Stimulated activated CD4-positive, alpha-beta T cell treated with anti-CD3 and anti-CD28 coated beads, Interleukin-15, amount 100 ng/mL, for 1 hour (primary cell): ENCODE measurements at places on chromosomes 11 and 22.
A peak's percentile ranks its signal among the peaks of the same experiment; 100 is the strongest.

DNA sequence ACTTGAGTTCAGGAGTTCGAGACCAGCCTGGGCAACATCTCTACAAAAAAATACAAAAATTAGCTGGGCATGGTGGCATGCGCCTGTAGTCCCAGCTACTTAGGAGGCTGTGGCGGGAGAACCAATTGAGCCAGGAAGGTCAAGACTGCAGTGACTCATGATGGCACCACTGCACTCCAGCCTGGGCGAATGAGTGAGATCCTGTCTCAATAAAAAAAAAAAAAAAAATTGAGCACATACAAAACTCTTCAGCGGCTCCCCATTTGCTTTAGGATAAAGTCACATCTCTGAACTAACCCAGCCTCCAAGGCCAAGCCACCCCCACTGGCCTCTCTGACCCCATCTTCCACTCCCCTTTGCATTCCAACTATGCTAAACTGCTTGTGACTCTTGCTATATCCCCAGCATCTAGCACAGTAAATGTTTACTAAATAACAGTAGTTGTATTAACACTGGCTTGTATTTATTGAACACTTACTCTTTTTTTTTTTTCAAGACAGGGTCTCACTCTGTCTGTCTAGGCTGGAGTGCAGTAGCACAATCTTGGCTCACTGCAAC, 28.9 kb downstream of the CREB3L1 start:
- no peak for DNase-seq

DNA sequence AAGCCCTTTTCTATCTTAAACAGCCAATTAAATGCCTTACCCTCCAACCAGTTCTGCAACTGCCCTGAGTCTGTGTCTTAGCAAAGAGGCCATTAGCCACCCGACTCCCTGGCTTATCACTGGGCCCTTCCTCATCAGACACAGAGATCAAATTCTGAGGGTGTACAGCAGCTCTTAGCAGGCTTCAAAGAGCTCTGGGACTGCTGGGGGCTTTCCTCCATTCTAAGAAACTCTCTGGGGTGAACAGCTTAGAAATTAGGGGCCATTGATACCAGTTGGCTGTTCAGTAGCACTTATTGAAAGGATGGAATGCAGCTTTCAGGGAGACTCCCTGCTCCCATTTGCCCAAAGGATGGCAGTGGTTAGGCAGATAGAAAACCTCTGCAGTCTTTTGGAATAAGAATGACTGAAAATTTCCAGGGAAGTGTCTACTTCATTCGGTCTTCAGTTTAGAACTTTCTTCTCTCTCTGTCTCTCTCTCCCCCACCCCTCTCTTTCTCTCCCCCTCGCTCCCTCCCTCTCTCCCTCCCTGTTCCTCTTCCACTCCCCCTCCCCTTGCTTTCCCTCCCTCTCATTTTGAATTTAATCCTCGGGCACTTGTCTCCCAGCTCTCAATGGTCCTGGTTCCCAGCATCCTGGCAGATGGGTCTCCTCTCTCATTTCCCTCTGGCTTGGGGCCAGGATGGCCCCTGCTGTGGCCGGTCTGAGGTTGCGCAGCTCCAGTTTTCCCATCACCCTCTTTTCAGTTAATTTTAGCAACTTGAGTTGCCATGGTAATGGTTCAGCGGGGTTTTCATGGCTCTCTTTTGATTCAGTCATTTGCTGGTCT, 76.4 kb downstream of the COMMD9 start:
- DNase-seq, result no peak

DNA sequence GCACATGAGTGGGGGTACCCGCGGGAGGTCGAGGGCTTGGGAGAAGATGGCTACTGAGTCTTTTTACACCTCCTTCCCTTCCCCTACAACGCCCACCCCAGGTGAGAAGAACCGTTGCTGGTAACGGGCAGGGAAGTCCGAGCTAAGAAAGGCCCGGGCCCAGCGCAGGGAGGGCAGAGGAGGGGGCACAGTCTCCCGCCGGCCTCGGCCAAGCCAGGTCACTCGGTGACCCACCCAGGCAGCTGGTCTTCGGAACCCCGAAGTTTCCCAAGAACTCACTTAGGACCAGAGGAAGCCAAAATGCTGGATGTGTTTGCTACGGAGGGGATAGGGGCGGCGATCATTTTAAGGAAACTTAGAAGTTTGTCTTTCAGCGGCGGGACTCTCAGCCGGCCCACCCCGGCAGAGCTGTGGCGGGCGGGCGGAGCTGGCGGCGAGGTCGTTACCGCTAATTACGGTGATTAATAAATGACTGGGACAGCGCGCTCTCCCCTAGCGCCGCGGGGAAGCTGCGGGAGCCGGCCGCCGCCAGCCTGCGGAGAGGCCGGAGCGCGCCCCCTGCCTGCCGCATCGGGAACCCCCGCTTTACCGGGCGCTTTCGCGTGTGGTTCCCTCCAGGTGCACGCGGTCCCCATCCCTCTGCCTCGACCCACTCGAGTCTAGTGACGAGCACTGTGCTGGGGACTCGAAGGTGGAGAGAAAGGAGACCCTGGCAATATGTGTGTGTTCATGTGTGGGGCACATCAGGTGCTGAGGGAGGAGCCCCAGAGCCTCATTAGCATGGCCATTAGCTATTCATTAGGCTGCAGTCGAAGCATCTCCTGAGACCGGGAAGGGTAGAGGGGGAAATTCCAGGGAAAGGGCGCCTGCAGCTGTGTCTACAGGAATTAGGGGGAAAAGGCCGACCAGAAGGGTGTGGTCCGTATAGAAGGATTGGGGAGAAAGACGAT, 945 bp downstream of the ROBO3 start:
- DNase-seq, result peak; percentile 38

DNA sequence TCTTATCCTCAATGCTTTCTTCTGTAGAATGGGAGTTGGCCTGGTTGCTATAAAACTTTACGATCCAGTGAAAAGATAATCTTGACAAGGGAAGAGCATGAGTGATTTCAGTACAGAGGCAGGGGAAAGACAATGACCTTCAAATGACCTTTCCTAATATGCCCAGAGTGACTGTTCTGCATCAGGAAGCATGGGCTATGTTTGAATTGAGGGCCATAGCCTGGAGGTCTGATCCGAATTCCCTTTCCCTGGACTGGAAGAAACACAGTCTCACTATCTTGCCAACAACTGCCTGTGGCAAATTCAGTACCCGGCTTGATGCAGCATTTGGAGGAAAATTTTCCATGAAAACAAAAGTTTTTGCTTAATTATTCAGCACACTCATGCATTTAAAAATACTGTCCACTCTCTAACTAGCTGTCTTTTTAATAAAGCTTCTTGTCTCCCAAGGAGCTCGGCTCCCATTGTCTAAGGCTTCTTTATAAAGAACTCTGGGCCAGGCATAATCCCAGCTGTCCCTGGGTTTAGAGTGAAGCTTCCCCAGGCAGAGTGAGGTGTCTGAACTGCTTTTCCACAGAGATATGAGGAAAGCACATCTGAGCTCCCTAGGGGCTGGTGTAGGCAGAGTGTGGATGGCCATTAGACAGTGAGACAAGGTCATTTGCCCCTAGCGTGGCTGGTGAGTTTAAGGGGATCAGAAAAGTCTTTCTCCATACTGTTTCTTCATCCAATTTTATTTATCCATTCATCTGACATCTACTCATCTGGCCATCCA, 132.7 kb upstream of the CADM1 start:
- no peak for DNase-seq

- no peak for DNase-seq
Observed at GRCh38 chr11:123303924-123304323, 108.9 kb upstream of the CLMP start.

- no peak for DNase-seq
Observed at GRCh38 chr11:100689141-100689540, 2.1 kb downstream of the ARHGAP42 start.

GRCh38 chr11:61162092-61162941, 1.1 kb upstream of the VPS37C start:
- no peak for DNase-seq

GRCh38 chr11:69493931-69494821, 12.7 kb downstream of the LINC01488 start:
- DNase-seq, result no peak

GRCh38 chr11:3159296-3160190, 5.6 kb downstream of the OSBPL5 start:
- DNase-seq, result no peak

DNA sequence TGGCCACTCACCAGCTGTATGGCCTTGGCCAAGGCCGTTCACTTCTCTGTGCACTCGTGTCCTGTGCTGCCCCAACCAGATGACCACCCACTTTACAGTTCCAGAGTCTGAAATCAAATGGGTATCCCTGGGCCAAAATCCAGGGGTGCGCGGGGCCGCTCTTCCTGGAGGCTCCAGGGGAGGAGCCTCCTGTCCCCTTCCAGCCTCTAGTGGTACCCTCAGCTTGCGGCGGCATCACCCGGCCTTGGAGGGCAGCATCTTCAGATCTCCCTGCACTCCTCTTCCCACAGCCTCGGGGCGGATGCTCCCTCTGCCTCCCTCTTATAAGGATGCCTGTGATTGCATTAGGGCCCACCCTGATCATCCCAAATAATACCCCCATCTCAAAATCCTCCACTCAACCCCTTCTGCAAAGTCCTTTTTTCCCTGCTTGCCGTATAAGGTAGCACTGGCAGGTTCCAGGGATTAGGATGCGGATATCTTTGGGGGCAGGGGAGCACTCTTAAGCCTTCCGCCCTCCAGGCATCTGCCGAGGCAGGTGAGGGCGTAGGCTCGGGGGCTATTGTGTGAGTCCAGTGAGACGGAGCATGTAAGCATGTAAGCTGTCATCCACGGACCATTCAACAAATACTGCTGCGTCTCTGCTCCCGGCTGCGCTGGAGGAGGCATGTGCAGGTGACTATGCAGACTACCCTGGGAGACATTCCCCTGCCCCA, 24.4 kb upstream of the SHISAL1 start:
- no peak for DNase-seq

- peak; percentile 61 for DNase-seq
Observed at GRCh38 chr22:17785185-17786184, 11.2 kb upstream of the BID start.

- DNase-seq, result no peak
Observed at GRCh38 chr11:70755410-70756158, 357.3 kb downstream of the CTTN start.

DNA sequence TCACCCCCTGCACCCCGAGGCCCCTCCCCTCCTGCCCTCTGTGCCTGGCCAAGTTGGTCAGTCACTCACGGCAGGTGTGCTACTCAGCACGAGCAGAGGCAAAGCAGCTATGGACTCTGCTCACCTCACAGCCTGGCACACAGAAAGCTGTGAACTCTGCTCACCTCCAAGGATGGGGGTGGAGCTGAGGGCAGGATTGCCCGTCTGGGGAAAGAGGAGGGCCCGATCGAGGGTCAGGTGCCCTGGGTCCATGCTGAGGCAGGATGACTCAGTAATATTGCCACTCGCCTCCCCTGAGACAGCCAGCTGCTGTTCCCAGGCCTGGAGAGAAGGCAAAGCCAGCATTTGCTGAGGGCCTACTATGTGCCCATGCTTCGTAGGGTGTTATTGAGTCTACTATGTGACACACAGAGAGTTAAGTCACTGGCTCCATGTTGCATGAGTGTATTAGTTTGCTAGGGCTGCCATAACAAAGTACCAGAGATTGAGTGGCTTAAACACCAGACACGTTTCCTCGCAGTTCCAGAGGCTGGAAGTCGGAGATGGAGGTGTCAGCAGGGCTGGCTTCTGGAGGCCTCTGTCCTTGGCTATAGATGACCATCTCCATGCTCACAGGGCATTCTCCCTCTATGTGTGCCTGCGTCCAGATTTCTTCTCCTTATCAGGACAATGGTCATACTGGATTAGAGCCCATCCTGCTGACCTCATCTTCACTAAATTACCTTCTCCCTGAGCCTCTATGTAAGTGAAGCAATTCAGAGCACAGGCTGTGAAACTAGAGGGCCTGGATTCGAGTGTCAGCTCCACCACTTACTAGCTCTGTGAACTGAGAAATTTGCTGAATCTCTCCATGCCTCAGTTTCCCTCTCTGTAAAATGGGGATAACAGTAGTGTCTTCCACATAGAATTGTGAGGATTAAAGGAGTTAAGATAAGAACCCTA, 13.2 kb upstream of the TSKU start:
- DNase-seq, result no peak

DNA sequence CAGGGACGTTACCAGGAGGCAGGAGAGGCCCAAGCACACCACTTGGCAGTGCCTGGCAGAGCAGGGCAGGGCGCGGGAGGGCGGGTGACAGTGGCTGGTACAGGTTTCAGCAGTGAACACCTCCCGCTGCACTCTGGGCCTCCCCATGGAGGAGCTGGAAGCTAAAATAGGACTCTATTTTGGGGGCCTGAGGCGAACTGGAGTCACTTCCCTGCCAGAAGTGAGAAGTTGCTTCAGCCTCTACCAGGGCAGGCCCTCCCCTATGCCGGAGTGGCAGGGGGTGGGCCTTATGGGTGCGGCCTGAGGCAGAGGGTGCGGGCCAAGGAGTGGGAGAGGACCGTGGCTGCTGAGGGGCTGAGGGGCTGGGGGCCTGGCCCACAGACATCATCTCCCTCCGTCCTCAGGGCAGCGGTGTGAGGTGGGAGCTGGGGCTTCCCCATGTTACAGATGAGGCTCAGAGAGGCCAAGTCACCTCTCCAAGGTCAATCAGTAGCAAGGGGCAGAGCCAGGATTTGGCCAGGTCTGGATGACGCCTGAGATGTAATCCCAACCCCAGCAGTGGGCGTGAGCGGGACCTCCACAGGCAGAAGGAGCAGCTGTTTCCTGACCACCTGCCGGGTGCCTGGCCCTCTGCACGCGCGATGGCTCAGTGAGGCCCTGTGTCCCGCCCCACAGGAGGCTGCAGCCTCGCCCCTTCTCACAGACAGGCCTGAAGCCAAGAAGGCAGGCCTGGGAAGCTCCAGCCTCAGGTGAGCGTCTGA, 39.3 kb downstream of the KCNJ4 start:
- DNase-seq, result no peak

- no peak for DNase-seq
Observed at GRCh38 chr11:32069361-32070058, 21.4 kb upstream of the RCN1 start.

DNA sequence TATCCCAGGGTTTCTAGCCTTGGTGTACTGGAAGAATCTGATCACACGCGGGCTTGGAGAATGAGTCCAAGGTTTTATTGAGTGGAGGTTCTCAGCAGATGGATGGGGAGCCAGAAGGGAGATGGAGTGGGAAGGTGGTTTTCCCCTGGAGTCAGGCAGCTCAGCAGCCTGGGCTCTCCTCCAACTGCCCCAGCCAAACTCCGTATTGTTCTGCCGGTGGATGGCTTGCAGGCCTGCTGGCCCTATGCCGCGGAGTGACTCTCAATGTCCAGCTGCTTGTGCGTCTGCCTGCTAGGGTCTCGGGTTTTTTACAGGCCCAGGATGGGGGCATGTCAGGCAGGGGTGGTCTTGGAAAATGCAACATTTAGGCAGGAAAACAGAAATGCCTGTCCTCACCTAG, 162.4 kb upstream of the LMO1 start:
- DNase-seq, result no peak

DNA sequence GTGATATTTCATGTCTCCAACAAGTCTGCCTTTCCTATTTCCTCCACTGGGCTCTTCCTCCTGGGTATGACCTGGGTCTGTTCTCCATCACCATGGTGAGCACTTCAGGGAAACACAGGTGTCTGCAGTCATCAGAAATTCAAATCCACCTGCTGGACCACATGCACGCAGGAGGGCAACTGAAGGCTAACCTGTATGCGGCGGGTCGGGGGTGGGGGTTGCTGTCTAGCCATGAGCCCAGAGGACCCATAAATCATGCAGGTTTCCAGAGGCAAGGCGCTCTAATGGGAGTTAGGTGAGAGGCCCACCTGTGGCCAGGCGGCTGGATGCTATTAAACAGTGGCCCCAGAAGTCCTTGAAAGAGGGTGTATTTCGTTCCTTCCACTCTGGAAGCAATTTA, 11.1 kb upstream of the PAMR1 start:
- no peak for DNase-seq

- no peak for DNase-seq
Observed at GRCh38 chr11:80900265-80900664, 1459.4 kb upstream of the TENM4 start.

- DNase-seq, result no peak
Observed at GRCh38 chr11:111105566-111105965, 140.0 kb upstream of the POU2AF2 start.

- DNase-seq, result no peak
Observed at GRCh38 chr22:44458044-44459020, 39.7 kb downstream of the RTL6 start.
